ENCODE measurements at places on chromosomes 6 and 20.
A peak's percentile ranks its signal among the peaks of the same experiment; 100 is the strongest.

- DNase-seq, result peak; percentile 32
Measured at GRCh38 chr20:50625986-50626677, 65.2 kb downstream of the RIPOR3 start.

- DNase-seq, result no peak
Measured at GRCh38 chr6:25972902-25973301, 10.3 kb downstream of the TRIM38 start.

- DNase-seq, result no peak
Measured at GRCh38 chr6:108555399-108556052, 5.2 kb upstream of the FOXO3 start.

GRCh38 chr6:11552442-11552841 is 14.9 kb downstream of the TMEM170B start:
- no peak for DNase-seq

GRCh38 chr6:122788208-122788607 is 850 bp upstream of the SMPDL3A start:
- no peak for DNase-seq

DNA sequence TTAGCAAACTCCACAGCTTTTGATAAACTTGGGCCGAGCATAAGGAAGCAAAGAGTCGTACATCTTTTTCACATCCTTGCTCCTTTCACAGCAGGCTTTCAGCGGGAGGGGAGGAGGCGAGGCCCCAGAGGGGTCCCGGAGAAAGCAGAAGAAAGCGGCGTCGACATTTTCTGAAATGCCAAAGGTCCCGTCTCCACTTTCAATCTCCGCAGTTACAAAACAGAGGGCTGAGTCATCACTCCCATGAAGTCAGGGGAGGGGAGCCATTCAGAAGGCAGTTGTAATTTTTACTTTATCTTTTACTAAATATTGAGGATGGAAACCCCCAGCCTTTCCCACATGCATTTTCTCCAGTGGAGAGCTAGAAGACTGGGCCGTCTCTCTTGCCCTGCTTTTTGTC is 174.2 kb upstream of the THBS2 start:
- no peak for DNase-seq

- peak; percentile 82 for DNase-seq
Measured at GRCh38 chr6:33247977-33248642, 23.6 kb downstream of the VPS52 start.

DNA sequence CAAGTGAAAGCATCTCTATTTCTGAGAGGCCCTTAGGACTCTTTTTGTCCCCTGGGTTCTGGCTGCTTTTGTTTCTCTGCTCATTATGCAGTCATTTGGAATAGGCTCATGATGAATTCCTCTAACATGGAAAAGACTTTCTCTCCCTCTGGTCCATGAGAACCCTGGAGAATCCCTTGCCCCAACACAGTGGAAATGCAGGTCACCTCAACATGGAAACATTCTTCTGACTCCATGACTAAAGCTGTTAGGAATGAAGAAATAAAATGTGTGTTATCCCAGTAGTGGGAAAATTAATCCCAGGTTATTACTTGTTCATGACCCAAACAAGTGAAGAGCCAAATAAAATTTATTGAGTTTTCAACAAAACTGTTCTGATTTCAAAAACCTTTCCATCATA is 458.6 kb downstream of the EPM2A start:
- no peak for DNase-seq

DNA sequence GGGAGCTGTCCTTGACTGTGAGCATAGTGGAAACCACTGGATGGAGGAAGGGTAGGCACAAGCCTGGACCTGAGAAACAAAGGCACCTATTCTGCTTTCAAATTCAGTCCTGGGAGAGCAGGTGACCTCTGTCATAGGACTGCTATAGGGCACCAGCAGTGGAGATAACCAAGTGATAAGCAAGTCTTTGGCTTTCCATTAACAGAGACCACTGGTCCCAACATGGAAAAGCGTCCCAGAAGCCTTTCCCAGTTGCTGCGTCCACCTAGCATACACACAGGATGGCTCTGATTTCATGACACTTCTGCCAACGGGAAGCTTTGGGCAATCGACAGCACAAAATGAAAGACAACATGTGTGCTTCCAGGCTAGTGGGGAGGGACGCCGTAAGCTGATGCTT is 8.9 kb downstream of the SLC22A3 start:
- no peak for DNase-seq

DNA sequence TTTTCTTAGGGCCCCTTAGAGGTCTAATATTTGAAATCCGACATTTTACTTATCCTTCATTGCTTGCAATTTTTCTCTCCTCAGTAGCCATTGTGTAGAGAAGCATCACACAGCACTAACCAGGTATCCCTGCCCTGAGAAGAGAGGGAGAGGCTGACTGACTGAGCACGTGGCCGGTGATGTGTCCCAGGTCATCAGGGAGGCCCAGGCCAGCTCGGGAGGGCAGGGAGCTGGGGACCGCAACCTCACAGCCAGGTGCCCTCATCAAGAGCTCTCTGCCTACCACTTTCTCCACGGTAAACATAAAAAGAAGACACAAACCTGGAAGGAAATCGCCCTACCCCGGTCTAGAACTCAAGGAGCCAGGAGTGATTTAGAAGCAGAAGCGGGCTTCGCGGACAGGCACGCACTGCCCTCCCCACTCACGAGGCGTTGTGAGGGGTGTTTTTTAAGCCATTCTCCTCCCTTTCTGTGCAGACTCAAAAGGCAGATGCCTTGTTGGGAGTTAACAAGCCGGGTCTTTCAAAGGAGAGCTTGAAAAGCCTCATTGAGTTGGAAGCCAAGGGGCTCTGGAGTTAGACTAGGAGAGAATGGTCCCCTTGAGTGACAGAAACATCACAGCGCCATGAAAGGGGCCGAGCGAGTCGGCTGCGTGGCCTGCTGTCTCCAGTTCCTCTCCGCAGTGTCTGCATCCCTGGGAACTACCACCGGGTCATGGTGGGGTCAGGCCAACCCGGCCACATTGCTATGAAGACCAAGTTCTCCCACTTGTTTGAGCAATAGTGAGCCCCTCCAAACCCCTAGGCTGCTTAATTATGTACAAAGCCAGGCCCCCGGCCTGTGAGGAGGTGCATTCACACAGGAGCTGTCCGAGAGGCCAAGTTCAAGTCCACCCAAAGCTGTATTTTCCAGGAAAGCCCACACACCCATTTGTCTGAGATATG is 285.4 kb downstream of the CDH4 start:
- no peak for DNase-seq

GRCh38 chr6:157646012-157646411 is 177.0 kb upstream of the SNX9 start:
- no peak for DNase-seq

- peak; percentile 49 for DNase-seq
Measured at GRCh38 chr6:42532038-42532669, 31.7 kb upstream of the UBR2 start.

DNA sequence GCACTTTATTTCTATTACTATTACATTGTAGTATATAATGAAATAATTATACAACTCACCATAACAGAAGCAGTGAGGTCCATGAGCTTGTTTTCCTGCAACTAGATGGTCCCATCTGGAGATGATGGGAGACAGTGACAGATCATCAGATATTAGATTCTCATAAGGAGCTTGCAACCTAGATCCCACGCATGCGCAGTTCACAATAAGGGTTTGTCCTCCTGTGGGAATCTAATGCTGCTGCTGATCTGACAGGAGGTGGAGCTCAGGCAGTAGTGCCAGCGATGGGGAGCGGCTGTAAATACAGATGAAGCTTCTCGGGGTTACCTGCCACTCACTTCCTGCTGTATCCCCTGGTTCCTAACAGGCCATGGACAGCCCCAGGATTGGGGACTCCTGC is 139.5 kb upstream of the TCF21 start:
- DNase-seq, result no peak

DNA sequence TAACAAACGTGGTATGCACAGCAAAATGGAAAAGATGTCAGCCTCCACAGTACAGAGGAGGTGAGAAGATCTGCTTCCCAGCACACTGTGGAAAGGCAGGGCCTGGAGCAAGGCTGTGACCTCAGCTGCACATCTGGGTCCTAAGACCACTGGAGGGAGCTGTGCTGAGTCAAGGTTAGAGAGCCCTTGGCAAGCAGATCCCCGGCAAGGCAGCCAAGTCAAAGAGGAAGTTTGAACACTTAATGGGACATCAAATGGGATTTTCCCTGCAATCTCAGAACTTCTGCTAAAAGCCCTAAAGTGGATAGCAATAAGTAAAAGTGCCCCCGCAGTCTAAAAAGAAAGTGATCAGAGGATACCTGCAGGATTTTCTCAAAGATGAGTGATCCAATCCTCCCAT is 39.5 kb downstream of the UNC5CL start:
- no peak for DNase-seq

DNA sequence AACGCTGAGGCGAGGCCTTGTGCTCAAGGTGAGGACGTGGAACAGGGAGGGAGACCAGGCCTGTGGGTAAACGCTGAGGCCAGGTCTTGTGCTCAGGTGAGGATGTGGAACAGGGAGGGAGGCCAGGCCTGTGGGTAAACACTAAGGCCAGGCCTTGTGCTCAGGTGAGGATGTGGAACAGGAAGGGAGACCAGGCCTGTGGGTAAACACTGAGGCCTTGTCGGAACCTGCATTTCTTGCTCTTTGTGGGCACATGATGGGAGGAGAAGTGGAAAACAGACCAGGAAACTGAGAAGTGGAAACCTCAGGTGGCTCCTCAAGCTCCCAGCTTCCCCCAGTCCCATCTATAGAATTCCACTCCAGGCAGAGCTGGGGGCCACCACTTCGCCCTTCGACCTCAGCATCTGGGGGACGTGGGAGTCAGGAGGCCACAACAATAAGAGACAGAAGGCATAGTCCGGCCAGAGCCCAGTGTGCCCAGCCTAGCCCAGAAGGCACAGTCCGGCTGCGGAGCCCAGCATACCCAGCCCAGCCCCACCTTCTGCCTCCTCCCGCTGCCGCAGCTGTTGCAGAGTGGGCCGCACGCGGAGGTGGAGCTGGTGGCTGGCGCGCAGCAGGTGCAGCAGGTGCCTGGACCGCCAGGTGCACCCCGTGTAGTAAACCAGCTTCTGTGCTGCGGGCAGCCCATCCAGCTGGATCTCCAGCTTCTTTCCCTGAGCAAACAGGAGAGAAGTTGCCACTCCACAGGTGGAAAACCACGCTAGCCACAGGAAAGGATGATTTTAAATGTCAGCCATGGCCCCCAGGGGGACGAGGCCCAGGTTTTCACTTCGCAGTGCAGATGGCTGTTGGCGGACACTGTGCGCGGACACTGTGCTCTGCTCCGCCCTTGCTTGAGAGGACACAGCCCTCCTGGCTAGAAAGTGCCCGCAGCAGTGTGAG is 17.5 kb downstream of the FRMD1 start:
- peak; percentile 94 for DNase-seq

DNA sequence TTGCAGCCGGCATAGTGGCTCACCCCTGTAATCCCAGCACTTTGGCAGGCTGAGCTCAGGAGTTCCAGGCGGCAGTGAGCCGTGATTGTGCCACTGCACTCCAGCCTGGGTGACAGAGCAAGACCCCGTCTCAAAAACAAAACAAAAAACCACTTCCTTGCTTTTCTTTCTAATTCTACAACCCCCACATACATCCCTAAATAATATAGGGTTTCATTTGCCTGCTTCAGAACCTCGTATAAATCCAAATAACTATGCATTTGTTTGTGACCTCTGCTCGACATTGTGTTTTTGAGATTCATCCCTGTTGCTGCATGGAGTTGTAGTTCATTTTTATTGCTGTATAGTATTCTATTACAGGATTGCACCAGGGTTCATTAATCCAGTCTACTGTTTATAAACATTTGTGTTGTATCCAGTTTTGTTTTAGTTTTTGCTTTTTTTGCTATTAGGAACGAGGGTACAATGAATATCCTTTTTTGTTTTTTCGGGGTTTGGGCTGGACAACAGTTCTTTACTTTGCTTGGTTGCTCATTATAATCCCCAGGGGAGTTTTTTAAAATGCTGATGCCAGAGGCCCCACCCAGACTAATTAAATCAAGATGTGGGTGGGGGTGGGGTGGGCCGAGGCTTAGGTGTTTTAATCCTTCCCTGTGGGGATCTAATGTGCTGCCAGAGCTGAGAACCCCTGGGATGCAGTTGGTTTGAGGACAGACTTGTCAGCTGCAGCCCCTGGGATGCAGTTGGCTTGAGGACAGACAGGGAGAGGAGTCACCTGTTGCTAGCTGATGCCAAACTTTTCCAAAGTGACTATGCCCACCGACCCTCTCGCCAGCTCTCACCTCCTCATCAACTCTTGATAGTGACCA is 2.4 kb upstream of the SNAI1 start:
- peak; percentile 22 for DNase-seq

GRCh38 chr6:108742041-108742440 is 106.2 kb upstream of the ARMC2 start:
- DNase-seq, result no peak

All from NCI-H345 (cell line).